ENCODE measurements at places on chromosomes 4 and X.

DNA sequence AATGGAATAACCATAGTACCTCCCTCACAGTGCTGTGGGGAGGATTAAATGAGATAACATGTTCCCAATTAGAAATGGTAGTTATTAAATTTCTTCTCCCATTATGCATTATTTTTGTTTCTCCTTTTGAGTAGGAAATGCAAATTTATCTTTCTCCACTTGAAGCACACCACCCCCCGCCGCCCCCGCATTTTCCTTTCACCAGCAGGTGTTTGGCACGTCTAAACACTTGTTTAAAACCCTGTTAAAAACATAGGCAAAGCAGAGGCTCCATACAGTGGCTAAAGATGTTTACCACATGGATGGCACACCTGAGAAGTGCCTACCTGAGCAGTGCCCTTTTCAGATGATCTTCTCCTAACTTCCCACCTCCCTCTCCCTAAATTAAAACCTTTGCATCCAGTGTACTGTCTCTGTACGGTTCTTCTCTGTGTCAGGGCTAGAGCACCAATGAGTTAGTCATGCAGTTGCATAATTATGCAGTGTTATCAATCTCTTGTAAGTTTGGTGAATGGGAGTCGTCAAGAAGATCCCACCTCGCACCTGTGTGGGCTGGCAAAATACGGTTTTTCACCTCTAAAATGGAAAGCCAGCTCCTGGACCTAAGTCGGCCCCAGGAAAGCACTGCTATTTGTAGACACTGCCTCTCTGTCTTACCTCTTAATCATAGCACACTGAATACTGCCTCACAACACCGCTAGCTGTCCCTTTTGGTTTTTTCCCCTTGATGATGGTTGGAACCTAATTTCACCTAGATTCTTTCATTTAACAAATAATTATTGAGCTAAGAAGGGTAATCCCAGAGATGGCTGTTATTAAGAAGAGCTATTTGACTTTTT is 122.0 kb downstream of the CT47B1 start:
- no peak for DNase-seq

GRCh38 chrX:134645936-134646543 is 12.2 kb downstream of the PLAC1 start:
- no peak for DNase-seq

DNA sequence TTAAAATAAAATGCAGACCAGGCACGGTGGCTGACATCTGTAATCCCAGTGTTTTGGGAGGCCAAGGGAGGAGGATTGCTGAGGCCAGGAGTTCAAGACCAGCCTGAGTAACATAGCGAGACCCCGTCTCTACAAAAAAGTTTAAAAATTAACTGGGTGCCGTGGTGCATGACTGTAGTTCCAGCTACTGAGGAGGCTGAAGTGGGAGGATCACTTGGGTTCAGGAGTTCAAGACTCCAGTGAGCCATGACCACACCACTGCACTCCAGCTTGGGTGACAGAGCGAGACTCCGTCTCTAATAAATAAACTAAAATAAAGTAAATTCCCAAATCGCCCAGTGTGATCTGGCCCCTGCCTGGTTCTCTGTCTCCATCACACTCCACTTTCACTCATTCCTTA is 43.7 kb downstream of the TENM3 start:
- DNase-seq: no peak

DNA sequence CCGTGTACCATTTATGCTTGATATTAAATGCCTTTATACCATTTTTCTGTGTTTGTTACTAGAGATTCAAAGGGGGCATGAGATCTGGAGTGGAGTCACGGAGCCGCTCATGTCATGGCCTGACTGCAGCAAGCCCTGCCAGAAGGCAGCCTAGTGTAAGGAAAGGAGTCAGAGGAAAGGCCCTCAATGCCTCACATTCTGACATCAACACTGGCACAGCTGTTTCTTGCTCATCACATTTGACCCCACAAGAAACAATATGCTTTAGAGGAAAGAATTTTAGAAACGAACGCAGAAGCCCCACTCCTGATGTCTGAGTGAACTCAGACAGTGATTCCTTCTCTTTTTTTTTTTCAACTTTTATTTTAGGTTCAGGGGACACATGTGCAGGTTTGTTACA is 322.4 kb upstream of the CPEB2 start:
- DNase-seq: no peak

DNA sequence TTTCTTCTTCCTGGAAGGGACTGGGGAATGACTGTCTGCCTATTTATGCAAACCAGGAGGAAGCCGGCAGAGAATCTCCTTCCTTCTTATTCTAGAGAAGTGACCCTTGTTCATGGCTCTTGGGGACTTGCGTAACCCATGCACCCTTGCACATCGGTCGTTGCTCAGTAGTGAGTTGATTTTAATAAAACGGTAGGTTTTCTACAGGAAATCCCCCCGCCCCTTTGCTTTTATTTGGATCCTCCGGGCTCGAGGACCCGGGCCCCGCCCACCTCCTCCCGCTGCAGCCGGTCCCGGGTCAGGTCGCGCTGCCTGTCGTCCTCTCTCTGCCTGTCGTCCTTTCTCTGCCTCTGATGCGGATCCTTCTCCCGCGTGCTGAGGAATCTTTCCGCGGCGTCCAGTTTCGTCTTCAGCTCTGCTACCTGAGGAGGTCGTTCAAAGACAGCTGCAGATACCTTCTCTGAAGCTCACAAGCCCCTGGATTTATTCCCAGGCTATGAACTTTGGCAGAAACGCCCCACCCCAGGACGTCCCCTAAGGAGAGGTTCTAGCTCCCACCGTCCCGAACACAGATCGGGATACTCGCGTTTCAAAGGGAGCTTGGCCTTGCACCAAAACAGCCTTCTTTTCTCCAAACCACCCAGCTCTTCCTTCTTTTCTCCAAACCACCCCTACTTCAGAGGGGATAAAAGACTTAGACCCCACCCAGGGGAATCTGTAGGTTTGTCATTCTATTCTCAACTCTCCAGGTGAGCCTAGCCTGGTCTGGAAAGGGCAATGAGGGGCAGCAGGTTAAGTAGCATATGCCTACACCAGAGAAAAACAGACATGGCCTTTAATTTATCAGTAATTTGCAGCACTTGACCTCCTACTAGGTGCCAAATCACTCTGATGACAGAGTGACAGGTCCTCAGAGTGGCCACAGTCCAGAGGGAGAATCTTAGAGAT is 7.0 kb downstream of the TNIP3 start:
- peak; percentile 13 for DNase-seq

- no peak for DNase-seq
These were observed 253.7 kb downstream of the CENPC start for GRCh38 chr4:67291644-67292043.

GRCh38 chr4:169791062-169791461 is 33.3 kb upstream of the HPF1 start:
- DNase-seq: no peak
